ENCODE measurements at places on chromosomes 16 and 17. TPM values are rescaled to one million over a fixed set of nuclear protein-coding genes. Genes with fewer than 3 reads are reported as not detected.

The RPL26 gene
- 8,138 TPM for total RNA-seq

The CCL8 gene
- total RNA-seq, result 0.70 TPM

The KRTAP4-4 gene
- total RNA-seq, result not detected

The OR3A3 gene
- total RNA-seq, result not detected

The KRT40 gene
- total RNA-seq, result not detected

The FAM20A gene
- total RNA-seq, result 23.6 TPM

The SLFN12L gene
- 0.59 TPM for total RNA-seq

The ABCA3 gene
- 18.7 TPM for total RNA-seq

The TPPP3 gene
- 13.4 TPM for total RNA-seq

The CCDC144A gene
- 27.3 TPM for total RNA-seq

The KRT25 gene
- total RNA-seq, result not detected

All from uterus (tissue), 4 donors.